Mucosa of descending colon (tissue), 3 donors: ENCODE measurements at places on chromosomes 6 and 20. TPM values are rescaled to one million over a fixed set of nuclear protein-coding genes. Genes with fewer than 3 reads are reported as not detected.

The RIN2 gene
- total RNA-seq = 73.1 TPM

The ALDH8A1 gene
- 0.75 TPM for total RNA-seq

The SYNDIG1 gene
- total RNA-seq = 0.12 TPM

The GCM1 gene
- total RNA-seq = not detected

The SPDEF gene
- 13.8 TPM for total RNA-seq

The RCAN2 gene
- 5.1 TPM for total RNA-seq

The SIRPD gene
- not detected for total RNA-seq

The RHAG gene
- not detected for total RNA-seq

The ABHD16B gene
- not detected for total RNA-seq

The NHSL1 gene
- total RNA-seq = 155 TPM

The TNNC2 gene
- total RNA-seq = 5.4 TPM

The DXO gene
- total RNA-seq = 15.8 TPM

The RAET1E gene
- not detected for total RNA-seq

The TAF11 gene
- 23.2 TPM for total RNA-seq

The MAP3K5 gene
- total RNA-seq = 18.2 TPM

The TP53TG5 gene
- total RNA-seq = 1.6 TPM

The EFCAB8 gene
- not detected for total RNA-seq

The FERMT1 gene
- 17.4 TPM for total RNA-seq

The IMPG1 gene
- not detected for total RNA-seq

The SMPDL3A gene
- 158 TPM for total RNA-seq

The SRMS gene
- 0.52 TPM for total RNA-seq

The HEY2 gene
- 2.9 TPM for total RNA-seq

The PI3 gene
- 86.8 TPM for total RNA-seq

The CYP24A1 gene
- total RNA-seq = not detected

The KCNQ5 gene
- total RNA-seq = 0.14 TPM

The HLA-DQB1 gene
- 18.6 TPM for total RNA-seq

The SAPCD1 gene
- 4.3 TPM for total RNA-seq

The BPI gene
- total RNA-seq = 0.19 TPM

The OR2H2 gene
- total RNA-seq = not detected

The CST5 gene
- not detected for total RNA-seq

The HCK gene
- total RNA-seq = 17.3 TPM

The VARS2 gene
- 27.3 TPM for total RNA-seq

The TCF19 gene
- total RNA-seq = 5.3 TPM

The FAXC gene
- 2.0 TPM for total RNA-seq

The TENT5A gene
- total RNA-seq = 29.5 TPM

The HLA-DMA gene
- 27.7 TPM for total RNA-seq

The DEFB110 gene
- total RNA-seq = not detected

The NOP56 gene
- 80.8 TPM for total RNA-seq

The PRKN gene
- total RNA-seq = 8.1 TPM

The MICB gene
- total RNA-seq = 4.1 TPM

The PARD6B gene
- 29.2 TPM for total RNA-seq
